ENCODE measurements at places on chromosomes 1 and 21.
A peak's percentile ranks its signal among the peaks of the same experiment; 100 is the strongest.

GRCh38 chr1:214524824-214525223, 26.6 kb downstream of the PTPN14 start:
- no peak for DNase-seq

GRCh38 chr21:40688106-40688864, 158.7 kb downstream of the DSCAM start:
- DNase-seq = no peak

- DNase-seq = no peak
Measured at GRCh38 chr1:34162852-34163766, 1.9 kb downstream of the CSMD2 start.

- DNase-seq = peak; percentile 78
Measured at GRCh38 chr1:109502364-109502851, 7.1 kb downstream of the AMIGO1 start.

GRCh38 chr1:67429011-67429527, 1.1 kb downstream of the SERBP1 start:
- peak; percentile 37 for DNase-seq

- DNase-seq = no peak
Measured at GRCh38 chr1:56904663-56905397, 50.2 kb downstream of the C8A start.

- no peak for DNase-seq
Measured at GRCh38 chr21:34764715-34765284, 96.0 kb downstream of the CLIC6 start.

DNA sequence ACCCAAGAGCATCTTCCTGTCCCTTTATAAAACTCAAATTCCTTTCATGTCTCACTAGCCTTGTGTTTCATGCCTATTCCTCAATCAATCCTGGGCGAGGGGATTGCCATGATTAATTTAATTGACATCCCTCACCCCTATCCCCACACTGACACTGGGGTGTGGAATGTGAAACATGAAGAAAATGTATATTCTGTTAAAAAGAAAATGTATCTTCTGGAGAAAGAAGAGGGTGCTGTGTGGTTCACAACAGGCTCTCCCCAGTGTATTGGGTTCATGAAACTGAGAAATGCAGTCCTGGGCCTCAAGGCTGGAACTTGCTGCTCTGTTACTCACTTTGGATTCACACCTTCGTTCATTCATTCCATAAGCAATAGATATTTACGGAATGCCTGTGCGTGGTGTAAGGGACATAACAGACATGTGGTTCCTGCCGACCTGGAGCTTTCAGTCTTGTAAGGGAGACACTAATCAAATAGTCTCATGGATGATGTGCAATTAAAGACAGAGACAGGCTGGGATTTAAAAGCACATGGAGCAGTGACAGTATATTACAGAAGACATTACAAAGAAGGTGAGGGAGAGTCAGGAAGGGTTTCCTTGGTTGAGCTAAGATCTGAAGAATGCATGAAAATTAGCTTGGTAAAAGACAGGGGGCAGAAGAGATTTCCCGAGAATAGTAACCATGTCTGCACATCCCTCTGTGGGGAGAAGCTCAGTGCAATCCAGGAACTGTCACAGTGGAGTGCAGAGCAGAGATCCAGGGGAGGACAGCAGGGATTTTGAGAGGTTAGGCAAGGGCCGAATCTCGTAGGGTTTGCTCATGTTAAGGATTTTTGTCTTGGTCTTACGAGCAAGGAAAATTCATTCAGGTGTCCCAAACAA, 32.1 kb downstream of the SERTAD4 start:
- no peak for DNase-seq

DNA sequence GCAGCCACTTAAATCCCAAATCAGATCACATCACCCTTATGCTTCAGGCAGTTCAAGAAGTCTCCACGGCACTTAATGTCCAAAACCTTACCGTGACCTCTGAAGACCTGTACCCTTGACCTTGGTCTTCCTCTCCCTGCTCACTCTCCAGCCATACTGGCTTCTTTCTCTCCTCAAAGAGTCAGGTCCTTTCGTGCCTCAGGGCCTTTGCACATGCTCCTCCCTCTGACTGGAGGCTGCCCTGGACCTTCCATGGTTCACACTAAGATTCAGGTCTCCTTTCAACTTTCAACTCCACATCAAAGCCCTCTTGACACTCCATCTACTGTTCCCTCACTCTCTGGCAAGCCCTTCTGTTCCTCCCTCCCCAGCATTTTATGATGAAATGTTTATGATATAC, 289.9 kb upstream of the VAMP3 start:
- no peak for DNase-seq
